ENCODE measurements at places on chromosomes 5 and 9.

DNA sequence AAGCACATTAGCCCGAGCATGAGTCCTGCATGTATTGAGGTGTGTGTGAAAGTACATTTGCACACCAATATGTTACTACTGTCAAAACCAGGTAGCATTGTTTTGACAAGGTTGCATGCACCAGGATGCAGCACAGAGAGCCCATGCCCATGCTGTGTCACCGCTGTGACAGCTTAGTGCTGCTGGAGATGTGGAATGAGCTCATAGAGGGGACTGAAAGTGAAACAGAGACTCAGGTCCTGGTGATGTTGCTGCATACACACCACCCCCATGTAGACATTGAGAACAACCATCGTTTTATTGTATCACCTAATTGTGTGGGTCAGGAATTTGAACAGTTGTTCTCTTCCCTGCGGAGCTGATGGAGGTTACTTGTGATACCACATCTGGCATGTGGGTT, 53.0 kb downstream of the GADD45G start:
- no peak for DNase-seq

DNA sequence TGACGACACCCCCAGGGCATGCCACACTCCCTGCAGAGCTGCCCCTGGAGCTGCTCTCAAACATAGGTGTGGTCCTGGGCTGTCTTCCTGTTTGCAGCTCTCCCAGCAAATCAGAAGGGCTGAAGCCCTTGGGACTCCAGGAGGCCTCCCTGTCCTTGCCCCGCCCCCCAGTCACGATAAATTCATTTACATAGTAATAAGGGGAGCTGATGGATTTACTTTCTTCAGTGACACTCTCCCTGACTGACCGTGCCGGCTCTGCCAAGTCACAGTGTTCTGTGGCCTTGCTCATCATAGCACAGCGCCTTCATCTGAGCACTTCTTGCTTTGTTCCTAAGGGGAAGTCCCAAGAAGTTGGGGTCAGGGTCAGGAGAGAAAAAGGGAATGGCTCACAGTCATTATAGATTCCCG, 121.4 kb downstream of the ENC1 start:
- DNase-seq = no peak

- DNase-seq = no peak
Observed at GRCh38 chr9:121744002-121744686, 92.7 kb downstream of the DAB2IP start.

DNA sequence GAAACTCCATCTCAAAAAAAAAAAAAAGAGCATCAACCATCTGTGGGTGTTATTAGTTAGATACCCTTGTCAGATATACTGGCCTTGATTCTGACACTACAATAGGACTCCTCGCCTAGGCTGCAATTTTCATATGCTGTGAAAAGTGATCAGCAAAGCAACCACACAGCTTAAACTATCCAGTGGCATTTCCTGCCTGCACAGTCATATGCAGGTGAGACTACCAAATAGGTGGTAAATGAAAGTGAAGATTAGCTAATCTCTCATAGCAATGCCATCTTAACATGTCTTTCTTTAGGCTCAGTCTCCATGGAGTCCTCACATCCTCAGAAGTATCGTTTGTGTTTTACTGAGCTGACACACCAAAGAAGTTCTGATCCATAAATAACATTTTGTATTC, 40.8 kb downstream of the GRAMD2B start:
- no peak for DNase-seq

DNA sequence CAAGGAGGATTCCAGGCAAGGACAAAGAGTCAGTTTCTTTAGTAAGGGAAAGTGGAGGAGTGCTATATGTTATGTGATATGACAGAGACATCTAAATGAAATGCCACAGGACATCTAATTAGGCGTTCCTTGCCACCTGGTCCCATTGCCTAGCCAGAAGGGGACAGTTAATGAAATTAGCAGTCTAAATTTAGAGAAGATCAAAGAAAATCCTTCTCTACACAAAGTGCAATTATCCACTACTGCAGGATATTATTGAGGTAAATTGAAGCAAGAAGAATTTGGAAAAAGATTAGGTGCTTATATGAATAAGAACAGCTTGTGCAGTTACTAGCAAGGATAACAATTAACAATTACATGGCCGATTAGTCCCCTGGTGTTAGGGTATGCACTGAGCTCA, 495.3 kb upstream of the NMUR2 start:
- DNase-seq = no peak

- DNase-seq = no peak
Observed at GRCh38 chr9:134205672-134206310, 41.4 kb upstream of the RNU6ATAC start.
